GM04504 (cell line): ENCODE measurements at places on chromosomes 7 and 10.

- DNase-seq, result peak; percentile 5
Measured at GRCh38 chr7:98826811-98827231, 43.0 kb downstream of the TMEM130 start.

GRCh38 chr7:106415433-106415832 lies 130.7 kb upstream of the NAMPT start:
- DNase-seq, result no peak

DNA sequence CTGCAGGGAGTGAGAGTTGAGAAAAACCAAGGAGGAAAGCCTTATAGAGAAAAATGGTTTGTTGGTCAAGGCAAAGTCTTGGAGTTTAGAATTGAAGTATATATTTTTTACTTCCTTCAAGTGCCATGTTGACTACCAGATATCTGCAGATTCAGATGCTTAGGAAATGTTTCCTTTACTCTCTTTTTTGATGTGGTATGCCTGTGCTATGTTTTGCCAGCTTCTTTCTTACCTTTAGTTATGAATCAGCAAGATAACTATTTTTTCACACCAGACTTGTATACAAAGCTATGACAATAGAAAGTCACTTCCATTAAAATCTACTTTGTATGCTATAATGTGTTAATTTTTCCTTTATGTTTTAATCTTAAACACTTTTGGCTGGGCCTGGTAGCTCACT lies 3.6 kb downstream of the R3HCC1L start:
- DNase-seq, result no peak

GRCh38 chr7:15403315-15403714 lies 158.5 kb downstream of the AGMO start:
- no peak for DNase-seq

DNA sequence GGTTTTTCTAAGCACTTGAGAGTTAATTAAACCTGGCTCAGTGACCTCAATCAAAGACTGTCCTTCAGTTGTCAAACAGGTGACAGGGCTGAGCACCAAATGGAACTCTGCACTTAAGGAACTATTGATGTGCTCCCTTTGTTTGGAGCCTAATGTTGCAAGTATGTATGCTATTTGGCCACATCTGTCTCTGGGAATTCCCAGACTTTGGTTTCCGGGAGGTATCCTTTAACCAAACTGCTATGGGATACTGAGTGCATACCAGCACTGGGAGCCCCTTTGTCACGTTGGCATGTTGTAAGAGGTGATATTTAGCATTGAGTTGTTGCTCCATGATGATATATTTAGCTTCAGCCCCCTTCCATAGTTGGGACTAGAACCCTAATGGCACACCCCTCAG lies 25.2 kb downstream of the ASZ1 start:
- DNase-seq, result no peak

GRCh38 chr7:2803342-2803692 lies 40.8 kb downstream of the GNA12 start:
- DNase-seq, result no peak

GRCh38 chr10:93816123-93816747 lies 58.5 kb downstream of the LGI1 start:
- peak; percentile 63 for DNase-seq

GRCh38 chr10:76874176-76874575 lies 763.4 kb downstream of the KCNMA1 start:
- DNase-seq, result peak; percentile 17

DNA sequence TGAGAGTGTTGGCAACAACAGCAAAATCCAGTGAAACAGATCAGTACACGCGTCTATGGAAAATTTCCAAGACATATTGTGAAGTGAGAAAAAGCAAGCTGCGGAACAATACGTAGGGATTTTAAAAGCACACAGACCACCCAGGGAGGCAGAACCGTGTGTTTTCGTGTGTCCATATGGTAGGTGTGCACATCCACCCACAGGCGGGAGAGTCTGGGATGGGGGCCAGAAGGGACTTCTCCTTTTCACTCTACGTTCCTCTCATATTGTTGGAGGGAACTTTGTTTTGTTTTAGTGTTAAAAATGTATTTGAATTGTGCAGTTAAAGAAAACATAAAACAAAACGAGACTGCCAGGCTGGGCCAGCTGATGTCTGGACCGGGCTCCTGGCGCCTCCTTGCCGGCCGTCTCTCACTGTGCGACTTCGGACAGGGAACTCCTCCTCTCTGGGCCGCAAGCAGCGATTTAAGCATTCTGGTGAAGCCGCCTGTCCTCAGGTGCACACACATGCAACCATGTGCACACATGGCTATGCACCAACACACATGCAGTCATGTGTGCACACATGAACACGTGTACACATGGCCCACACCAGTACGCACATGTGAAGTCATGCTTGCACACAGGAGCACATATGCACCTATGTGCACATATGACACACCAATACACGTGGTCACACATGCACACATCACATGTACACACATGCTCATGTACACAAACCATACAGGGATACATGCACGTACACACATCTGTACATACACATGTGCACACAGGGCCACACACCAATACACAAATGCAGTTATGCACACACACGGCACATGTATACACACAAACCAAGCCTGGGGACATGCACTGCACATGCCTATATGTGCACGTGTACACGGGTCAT lies 141.1 kb downstream of the ELFN1 start:
- no peak for DNase-seq

GRCh38 chr7:452226-452751 lies 67.4 kb downstream of the PDGFA start:
- DNase-seq, result no peak

DNA sequence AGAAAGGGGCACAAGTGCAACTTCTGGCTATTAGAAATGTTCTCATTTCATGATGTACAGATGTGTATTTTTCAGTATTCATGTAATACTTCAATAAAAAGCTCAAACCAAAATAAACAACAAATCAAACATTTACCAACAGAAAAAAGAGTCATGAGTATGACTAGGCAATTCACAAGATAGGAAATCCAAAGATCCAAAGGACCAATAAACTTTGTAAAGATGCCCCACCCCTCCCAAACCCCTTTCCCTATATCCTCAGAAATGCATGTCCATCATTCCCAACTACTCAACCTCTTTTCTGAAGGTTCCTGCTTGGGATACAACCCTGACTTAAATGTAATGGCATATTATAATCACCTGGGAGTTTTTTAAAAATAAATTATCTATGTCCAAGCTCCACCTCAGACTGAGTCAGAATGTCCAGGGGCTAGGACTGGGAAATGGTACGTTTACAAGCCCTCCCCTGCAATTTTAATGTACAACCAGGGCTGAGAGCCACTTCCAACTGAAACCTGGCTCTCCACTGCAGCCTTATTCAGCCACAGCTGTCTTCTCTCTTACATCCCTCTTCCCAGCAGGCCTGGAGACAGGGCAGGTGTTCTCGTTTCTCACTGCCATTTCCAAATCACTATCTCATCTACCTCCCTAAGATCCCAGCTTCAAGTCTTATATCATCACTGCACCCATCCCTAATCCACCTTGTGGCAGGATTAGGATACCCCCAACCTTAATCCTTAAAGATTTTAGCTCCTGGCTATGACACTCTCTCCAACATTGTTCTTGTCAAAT lies 36.5 kb downstream of the COA1 start:
- DNase-seq, result no peak

GRCh38 chr10:130737621-130738020 lies 573.9 kb downstream of the TCERG1L start:
- DNase-seq, result no peak

- no peak for DNase-seq
Measured at GRCh38 chr10:122632576-122632975, 67.1 kb downstream of the C10orf120 start.

DNA sequence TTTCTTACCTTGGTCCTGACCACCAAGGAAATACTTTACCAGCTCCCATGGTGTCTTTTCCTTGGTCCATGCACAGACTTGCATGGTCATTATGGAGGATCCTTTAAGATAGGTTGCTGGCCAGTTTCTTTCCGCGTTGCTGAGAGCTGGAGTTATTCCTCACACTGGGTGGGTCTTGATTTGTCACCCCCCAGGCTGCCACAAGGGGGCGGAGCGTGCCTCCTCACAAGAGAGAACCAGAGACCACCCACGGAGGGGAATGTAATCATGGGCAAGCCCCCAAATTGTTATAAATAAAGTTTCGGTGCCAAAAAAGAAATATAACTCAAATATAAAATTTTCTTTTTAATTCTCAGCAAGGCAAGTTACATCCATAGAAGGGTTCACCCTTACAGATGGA lies 10.5 kb upstream of the TRIM24 start:
- no peak for DNase-seq

DNA sequence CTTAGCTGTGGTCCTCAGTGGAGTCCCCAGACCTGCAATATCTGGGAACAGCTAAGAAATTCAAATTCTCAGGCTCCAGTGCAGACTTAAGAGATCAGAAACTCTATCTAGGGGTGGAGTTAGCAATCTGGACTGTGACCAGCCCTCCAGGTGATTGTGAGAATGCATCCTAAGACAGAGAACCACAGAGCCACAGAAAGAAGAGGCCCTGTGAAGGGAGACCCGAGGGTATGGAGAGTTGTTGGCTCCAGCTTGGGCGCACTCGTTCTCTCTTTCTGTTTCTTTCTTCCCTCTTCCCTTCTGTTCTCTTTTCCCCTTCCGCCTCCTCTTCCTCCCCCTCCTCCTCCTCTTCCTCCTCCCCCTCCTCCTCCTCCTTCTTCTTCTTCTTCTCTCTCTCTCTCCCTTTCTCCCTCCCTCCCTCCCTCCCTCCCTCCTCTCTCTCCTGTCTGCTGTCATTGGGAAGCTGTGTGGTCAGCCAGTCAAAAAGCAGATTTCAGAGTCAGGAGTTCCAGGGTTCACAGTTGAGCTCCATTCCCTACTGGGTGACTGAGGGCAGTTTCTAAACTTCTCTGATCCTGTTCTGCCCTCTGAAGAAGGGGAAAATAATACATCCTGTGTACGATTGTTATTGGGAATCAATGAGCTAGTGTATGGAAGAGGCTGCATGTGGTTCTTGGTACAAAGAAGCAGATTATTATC lies 62.1 kb upstream of the STEAP1B start:
- DNase-seq, result no peak

- peak; percentile 39 for DNase-seq
Measured at GRCh38 chr7:65441010-65441409, 67.4 kb downstream of the ZNF92 start.

DNA sequence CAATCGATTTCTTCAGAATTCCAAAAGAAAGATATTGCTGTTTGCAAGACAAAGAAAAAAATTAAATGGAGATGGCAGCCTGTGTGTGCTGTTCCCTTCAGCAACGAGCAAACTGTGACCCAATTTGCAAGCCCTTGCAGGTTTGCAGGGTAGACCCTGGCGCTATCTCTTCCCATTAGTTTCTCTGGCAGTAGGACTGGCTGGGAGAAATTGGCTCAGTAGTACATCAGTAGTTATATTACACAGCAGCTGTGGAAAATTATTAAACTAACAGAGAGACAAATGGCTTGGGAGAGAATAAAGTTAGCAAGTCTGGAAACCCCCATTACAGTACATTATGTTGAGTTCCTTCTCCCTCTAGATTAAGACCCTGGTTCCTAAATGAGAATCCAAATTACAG lies 116.4 kb upstream of the ITGB1 start:
- no peak for DNase-seq

DNA sequence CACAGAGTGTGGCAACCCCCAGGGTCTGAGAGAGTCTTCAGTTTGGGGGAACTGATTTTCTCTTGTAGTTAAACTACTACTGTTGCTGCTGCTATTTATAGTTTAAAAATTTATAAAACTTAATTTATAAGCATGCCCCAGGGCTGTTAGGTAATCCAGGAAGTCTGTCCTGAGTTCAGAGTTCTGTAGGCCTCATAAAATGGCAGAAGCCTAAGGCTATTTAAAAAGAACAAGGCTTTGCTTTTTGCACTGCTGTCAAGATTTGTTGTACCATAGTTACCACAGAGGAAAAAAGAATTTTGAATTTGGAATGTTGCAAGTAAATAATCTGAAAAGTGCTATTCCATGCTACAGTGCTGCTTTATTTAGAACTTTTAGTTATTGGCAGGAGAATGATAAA lies 66.1 kb downstream of the AGK start:
- peak; percentile 3 for DNase-seq

DNA sequence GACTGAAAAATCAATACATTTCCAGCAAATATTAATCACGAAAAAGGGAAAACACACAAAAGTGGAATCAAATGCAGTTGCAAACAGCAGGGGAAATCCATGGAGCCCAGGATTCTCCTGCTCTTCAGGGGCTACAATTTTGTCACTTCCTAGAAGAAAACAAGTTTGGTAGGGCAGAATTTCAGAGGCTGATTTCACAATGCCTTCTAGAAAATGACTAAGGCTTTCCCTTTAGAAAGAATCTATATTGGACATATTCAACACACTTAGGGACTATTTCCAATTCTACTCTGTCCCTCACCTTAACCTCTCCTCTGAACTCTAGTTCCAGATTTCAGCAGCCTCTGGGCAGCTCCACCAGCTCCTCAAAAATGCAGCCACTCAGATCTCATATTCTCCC lies 111.3 kb downstream of the HECTD2 start:
- DNase-seq, result no peak

GRCh38 chr10:43361547-43362190 lies 9.8 kb upstream of the FXYD4 start:
- no peak for DNase-seq

DNA sequence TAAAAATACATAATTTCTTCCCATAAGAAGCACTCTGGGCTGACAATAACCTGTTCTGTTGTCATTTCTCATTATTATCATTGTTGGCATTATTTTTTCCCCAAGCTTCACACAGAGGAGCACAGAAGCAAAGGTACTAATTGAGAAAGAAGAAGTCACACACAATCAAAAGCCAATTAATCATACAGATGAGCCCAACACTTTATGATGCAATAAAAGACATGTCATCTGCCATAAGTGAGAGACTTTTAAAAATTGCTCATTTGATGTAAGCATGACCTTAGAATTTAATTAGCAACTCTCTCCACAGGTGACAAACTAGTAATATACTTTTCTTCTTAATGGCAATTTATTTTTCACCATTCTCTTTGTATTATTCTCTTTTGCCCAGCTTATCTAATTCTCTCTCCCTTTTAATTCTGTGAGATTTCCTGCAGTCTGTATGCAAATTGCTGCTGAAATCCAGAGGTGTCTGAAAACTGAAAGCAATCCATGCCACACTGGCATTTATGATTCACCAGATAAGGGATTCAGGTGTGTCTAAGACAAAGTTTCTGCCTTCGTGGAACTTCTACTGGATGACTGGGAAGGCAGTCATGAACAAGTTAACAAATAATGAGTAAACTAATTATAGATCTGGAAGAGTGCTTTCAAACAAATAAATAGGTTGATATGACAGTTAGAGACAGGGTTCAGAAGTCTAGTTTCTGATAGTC lies 203.5 kb downstream of the CHCHD3 start:
- DNase-seq, result no peak

- DNase-seq, result no peak
Measured at GRCh38 chr7:92281031-92281430, 35.3 kb downstream of the ANKIB1 start.

GRCh38 chr7:44769776-44770294 lies 21.2 kb downstream of the ZMIZ2 start:
- peak; percentile 54 for DNase-seq

GRCh38 chr7:138958391-138958956 lies 22.7 kb downstream of the KIAA1549 start:
- no peak for DNase-seq

GRCh38 chr7:131238347-131238931 lies 89.2 kb upstream of the MKLN1 start:
- DNase-seq, result peak; percentile 74
